ENCODE measurements at places on chromosomes 16 and 17.
A peak's percentile ranks its signal among the peaks of the same experiment; 100 is the strongest.

- DNase-seq: no peak
These were observed 15.9 kb upstream of the USP10 start for GRCh38 chr16:84683691-84684591.

GRCh38 chr16:79612207-79612606 lies 11.7 kb upstream of the MAF start:
- no peak for DNase-seq

- no peak for DNase-seq
These were observed 27.4 kb upstream of the FAM20A start for GRCh38 chr17:68628576-68628957.

DNA sequence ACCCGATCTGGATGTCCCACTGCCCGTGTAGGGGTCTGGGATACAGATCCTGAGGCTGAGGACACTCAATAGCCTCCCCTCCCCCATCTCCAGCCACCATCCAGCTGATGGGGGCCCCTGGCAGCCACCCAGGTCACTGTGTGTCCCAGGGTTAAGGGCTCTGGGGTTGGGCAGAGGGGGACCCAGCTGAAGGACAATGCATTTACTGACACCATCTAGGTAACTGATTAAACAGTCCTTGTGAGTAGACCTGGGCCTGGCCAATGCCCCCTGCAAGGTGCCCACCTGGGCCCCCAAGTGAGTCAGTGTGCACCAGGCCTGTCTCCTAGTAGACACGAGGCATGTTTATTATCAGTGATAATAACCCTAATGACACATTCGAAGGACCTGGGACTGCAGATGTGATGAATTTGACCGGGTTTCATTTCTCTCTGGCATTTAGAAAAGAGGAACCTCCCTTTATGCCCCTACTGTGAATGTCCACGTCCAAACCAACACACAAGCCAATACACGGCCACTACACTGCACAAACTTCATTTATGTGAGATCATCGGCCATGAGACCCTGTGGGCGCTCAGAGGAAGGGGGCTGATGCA lies 261.9 kb upstream of the FOXF1 start:
- no peak for DNase-seq

GRCh38 chr17:6948562-6948961 lies 47.3 kb upstream of the ALOX12 start:
- no peak for DNase-seq

DNA sequence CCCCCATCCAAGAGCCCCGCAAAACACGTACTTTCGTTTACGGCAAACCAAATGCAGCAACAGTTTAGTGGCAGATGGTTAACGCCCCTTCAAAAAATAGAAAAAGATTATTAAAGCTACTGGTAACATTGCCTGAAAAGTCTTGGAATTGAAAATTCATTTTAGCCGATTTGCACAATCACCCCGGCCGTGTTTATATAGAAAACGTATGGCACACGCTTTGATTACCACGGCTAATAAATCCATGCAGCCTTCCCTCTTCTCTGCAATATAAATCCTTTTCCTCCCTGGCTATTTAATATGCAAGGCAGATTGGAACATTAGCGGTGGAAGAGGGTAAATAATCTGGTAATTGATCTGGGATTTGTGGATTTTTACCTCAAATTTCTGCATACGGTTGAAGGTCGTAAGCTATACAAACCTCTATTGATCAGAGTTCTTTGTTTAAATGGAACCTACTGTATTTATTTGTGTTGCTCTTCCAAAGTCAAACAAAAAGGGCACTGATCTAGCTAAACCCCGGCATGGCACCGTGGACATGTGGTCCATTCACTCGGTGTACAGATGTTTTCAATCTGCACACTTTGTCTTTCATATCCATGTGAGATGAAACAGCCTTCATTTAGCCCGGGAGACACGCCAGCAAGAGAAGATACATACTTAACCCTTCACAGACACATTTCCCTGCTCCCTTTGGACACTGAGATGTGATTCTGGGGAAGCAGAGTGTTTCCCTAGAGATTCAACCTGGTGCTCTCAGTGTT lies 238.1 kb upstream of the MAF start:
- no peak for DNase-seq

GRCh38 chr17:17493986-17494466 lies 2.2 kb downstream of the RASD1 start:
- DNase-seq: no peak

GRCh38 chr17:43766413-43767052 lies 7.9 kb upstream of the SOST start:
- DNase-seq: no peak

- no peak for DNase-seq
These were observed 221.7 kb upstream of the CIBAR2 start for GRCh38 chr16:85333744-85334640.

- no peak for DNase-seq
These were observed 147.8 kb upstream of the RPL38 start for GRCh38 chr17:74055508-74056160.

GRCh38 chr16:68792465-68793324 lies 50.6 kb upstream of the TANGO6 start:
- no peak for DNase-seq

GRCh38 chr17:74148901-74149596 lies 54.4 kb upstream of the RPL38 start:
- no peak for DNase-seq

DNA sequence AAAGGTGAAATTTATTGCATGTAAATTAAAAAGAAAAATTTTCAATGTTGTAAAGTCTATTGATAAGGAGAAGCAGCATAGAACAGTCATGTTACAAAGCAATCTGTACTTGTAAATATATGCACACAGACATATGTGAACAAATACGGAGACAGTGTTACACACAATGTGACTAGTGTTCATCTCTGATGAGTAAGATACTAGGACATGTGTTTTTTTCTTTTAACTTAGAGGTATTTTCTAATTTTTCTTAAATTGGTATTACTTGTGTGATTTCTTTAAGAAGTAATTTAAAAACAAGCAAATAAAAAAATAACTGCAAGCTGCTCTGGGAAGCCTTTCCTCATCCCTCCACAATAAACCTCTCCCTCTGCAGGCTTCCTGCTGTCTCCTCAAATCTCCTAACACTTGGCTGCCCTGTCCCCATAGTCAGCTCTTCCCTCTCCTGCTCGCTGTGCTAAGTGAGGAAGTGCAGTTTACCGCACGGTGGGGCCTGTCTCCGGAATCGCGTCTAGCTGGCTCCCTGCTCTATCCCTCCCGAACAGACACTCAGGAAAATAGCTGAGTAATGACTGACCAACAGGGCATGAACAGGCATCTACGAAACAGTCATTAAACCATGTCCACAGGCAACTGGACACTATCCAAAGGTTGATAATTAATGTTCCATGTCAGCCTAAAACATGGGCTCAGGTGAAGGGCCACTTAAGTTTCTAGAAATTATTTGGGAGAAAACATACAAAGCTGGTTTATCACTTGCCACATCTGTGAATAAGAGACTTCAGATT lies 35.9 kb downstream of the CMTM4 start:
- DNase-seq: peak; percentile 61

GRCh38 chr17:75996665-75997590 lies 3.7 kb upstream of the CDK3 start:
- DNase-seq: no peak

DNA sequence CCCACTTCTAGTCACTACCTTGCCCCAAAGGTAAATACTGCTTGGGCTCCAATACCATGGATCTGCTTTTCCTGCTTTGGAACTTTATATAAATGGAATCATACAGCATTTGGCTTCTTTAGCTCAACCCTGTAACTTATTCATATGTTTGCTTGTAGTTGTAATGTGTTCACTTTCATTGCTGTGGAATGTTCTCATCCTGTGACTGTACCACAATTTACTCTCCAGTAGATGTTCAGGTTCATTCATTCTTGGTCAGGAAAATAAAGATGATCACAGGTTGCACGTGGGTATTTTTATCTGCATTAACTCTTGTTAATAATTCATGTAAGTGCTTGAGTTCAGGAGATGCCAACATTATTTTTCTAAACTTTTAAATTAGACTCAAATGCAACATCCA lies 6.7 kb upstream of the BEAN1 start:
- DNase-seq: no peak

DNA sequence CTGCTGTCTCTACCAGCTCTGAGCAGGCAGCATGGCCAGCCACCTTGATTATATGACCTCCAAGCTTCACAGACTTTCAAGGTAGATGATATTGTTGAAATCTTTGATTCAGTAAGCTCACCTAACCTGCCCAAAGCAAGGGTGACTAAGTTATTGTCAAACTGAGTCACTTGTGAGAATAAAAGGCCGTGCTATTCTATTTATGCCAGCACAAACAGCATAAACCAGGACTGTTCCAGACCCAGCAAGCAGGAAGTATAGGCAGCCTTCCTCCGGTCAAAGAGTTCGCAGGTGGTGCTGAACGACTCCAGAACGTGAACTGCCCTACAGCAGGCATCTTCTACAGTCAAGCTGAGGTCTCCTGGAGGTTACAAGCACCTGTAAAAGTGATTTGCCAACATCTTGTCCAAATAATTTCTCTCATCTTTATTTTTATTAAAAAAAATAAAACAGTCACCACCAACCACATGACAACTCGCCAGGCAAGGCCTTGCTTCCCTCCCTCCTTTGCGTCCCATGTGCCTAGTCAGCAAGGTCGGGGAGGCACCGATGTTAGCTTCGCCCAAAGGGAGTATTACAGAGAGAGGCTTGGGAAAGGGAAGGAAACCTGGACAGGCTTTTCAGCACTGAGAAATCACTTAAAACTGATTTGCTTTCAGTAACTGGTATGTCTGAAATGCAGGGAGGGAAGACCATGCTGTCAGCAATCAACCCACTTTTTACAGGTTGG lies 10.8 kb downstream of the ARL2BP start:
- DNase-seq: no peak

DNA sequence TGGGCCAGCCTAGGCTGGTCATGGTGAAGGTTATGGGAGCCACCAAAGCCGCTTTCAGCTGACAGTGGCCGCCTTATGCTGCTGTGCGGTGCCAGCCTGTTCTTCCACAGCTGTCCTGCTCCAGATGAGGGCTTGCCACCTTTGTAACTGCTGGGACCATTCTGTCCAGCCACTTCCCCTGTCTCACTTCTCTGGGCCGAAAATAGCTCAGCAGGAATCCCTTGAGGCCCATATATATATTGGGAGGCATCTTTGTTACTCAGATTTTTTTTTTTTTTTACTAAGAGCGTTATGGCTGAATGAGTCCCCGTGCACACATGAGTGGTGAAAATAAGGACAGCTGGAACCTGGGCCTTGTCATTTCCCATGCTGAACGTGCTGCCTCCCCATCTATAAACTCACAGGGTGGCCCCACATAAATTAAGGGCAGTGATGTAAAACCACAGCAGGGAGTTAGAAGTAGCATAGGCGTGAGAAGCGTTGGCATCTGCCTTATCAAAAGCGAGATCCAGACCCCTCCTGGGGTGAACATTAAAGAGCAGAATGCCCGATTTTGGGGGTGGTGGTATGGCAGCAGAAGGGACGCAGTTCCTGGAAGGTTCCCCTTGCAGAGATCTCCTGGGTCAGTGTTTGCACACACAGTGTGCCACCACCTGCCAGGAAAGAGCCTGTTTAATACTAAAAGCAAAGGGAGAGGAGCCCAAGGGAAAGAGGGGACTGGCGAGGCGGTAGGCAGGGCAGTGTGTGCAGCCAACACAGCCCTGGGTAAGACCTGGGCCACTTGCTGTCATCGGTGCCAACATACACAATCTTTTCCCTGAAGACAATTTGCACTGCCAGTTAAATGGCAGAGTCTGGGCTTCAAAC lies 57.8 kb downstream of the USP43 start:
- DNase-seq: no peak

GRCh38 chr16:85365120-85365519 lies 248.0 kb upstream of the GSE1 start:
- no peak for DNase-seq

DNA sequence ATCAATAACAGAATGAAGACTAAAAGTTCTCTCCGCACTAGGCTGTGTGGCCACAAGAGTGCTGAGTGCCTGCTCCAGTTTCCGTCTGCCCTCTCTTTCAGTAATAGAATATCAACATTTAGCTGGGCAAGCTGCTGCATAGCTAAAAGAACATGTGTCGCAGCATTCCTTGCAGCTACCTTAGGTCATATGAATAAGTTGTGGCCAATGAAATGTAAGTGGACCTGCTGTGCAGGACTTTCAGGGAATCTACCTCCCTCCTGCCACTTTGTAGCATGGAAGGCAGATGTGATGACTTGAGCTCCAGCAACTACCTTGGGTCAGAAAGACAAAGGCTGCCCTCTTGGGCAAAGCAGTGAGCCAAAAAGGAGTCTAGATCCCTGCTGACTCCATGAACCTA lies 25.4 kb downstream of the SLC39A11 start:
- DNase-seq: no peak

GRCh38 chr16:50151322-50151721 lies 1.8 kb upstream of the TENT4B start:
- no peak for DNase-seq

DNA sequence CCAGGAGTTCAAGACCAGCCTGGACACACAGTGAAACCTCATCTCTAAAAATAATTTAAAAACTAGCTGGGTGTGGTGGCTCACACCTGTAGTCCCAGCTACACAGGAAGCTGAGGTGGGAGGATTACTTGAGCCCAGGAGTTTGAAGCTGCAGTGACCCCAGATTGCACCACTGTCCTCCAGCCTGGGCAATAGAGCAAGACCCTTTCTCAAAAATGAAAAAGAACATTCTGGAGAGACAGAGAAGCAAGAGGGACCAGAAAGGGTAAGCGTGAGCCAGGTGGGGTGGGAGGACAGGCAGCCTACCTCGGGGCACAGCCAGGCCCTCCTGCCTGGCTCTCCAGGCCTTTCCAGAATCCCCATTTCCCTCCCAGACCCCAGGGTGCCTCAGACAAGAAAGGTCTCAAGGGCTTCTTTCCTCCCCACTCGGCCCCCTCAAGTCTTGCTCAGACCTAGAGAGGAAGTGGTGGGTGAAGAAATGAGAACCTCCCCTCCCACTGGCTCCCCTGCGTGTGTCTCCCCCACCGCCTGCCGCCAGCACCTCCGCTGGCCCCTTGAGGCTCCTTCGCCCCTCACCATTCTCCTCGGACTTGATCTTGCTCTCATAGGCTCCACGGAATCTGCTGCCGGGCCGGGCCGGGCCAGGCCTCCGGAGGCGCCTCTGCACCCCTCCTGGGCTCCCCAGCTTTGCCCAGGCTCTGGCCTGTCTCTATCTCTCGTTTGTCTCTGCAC lies 503 bp downstream of the C16orf54 start:
- DNase-seq: no peak

GRCh38 chr17:27366437-27366836 lies 72.5 kb downstream of the WSB1 start:
- no peak for DNase-seq

DNA sequence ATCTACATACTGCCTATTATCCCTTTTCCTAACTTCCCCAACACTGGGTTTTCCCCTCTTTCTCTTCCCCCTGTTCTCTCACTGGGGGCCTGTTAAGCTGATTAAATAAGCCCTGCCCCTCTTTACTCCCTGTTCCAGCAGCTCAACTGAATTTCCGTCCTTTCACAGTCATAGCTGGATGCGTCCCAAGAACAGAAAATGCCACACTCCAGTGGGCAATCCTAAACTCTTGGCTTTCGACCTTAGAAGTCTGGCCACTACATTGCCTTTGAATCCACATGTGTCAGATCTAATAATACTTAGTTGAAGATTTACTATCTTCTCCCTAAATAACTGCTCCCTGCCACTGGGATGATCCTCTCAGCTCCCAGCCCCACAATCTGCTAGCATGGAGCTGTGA lies 34.5 kb downstream of the KCNJ16 start:
- no peak for DNase-seq

GRCh38 chr16:50309156-50309526 lies 42.8 kb downstream of the ADCY7 start:
- DNase-seq: no peak
